Astrocyte of the cerebellum (primary cell): ENCODE measurements at places on chromosomes 11 and 22.

GRCh38 chr11:66204412-66204811 is 64.0 kb upstream of the RAB1B start:
- DNase-seq, result no peak

- DNase-seq, result peak; percentile 44
Observed at GRCh38 chr11:128095466-128095981, 491.8 kb downstream of the ETS1 start.

- DNase-seq, result no peak
Observed at GRCh38 chr11:129637473-129637872, 178.2 kb upstream of the TMEM45B start.

DNA sequence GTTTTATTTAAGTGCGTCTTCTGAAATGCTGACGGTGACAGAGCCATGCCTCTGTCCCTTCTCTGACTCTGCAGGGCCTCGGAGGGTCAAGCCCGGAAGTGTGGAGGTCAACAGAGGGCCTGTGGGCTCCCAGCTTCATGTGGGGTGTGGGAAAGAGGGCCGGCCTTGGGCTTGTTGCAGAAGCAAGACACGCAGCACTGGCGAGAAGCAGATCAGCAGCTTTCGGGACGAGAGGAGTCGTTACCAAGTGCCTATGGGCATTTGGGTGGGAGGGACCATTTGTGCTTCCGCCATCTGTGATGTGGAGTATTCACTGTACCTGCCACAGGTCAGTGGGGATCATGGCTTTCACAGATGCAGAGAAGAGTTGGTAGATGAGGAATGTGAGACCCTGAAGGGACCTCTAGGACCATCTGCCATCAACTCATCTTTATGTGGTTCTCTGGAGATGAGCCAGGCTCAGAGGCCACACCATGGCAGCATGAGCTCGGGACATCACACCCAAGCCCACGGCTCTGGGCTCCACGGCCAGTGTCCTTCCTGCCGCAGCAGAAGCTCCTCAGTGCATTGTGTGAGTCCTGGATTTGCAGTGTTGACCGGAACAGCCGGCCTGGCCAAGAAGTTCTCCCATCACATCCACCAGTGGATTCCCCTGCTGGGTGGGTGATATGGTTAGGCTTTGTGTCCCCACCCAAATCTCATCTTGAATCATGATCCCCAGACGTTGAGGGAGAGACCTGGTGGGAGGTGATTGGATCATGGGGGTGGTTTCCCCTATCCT is 590.7 kb downstream of the TBC1D22A start:
- DNase-seq, result no peak

DNA sequence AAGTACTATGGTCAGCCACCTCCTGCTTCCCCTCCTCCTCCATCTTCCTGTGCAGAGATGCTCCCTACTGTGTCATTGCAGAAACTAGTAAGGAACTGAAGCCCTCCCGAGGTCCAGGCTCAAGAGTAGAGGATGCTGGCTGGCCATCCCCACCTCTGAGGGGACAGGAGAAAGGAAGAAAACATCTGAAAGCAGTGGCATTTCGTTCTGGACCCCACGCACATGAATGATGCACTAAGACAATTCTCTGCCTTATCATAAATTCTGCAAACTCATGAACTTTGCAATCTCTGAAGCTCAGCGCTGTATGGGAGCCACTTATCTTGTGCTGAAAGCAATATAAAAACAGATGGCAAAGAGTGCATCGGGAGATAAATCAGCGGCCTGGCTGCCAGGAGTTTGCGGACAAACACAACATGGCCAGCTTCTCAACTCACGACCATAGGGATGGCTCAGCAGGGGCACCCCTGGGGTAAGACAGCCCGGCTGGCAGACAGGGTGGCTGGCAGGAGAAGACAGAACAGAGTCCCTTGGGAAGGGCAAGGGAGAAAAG is 306.4 kb downstream of the NXPE2 start:
- no peak for DNase-seq

DNA sequence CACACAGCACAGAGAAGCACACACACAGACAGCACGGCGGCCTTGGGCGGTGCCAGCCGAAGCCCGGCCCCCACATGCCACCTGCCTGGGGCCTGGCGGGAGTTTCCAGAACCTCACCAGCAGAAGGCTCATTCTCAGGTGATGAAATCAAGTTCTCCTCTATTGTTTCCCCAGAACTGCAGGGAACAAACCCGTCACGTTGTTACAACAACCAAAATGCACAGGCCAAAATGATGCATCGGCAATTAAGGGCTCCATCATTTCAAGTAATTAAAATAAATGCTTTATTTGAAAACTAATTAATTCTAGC is 30.8 kb downstream of the GNB1L start:
- no peak for DNase-seq

DNA sequence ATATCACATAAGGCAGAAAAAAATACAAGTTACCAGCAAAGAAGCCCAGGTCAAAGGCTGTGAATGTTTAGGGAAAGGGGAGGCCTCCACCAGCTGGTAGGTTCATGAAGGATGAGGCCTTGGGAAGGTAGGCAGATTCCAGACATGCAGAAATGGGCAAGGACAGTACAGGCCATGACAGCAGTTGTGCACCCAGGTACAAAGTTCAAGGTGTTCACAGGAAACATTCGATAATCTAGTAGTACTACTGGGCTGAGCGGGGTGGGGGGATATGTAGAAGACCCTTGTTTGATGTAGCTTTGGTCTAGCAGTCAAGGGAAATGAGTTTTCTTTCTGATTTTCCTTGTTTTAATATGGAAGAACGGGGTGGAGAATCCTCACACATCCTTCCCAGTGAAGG is 152.8 kb upstream of the RASSF10 start:
- DNase-seq, result no peak

DNA sequence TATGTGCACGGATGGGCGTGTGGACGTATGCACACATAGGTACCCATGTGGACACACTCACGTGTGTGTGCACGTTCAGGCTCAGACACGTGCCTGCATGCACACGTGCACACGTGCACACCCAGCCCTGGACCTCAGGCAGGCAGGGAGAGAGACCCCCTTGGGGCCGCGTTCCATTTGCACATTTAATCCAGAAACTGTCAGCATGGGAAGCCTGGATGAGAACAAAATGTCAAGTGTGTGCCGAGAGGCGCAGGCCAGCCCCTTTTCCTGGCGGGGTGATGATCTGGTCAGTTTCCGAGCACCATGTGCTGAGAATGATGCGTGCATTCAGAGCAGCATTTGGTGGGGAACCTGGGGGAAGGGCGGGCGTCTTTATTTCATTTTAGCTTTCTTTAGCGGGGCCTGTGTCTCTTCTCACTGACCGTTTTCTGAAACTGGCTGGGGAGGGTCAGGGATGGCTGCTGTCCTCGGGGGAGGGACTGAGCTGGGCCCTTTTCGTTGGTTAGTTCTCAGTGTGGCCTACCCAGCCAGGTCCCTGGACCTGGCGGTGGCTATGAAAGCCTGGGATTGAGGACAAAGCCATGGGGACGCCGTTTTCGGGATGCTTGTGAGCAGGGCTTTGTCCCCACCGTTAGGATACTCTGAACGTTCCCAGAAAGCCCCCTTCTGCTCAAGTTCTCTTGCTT is 96.3 kb downstream of the KCNQ1 start:
- DNase-seq, result no peak

GRCh38 chr11:68575025-68575665 is 109.2 kb upstream of the GAL start:
- DNase-seq, result no peak

DNA sequence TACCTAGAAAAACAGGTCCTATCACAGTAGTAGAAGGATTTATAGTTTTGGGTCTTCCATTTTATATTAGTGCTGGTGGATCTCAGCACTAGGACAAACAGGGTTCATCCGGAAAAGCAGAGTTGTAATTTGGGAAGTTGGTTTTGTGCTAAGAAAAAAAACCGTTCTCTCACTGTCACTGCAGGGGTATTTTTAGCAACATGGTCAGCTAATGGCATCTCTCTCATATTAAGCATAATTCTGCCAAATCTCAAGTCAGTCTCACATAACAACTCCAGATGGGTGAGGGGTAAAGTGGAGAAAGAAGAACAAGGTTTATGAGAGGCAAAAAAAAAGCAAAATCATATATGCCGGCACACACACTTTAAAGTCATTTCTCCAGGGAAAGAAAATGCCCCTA is 51.6 kb upstream of the GDPD4 start:
- DNase-seq, result no peak

GRCh38 chr11:98561877-98562395 is 458.8 kb upstream of the CNTN5 start:
- peak; percentile 1 for DNase-seq
